Activated naive CD8-positive, alpha-beta T cell treated with anti-CD3 and anti-CD28 coated beads, Interleukin-2, amount 10 ng/mL, durations not matched to agents 7 days and 5 days (primary cell): ENCODE measurements at places on chromosomes 11 and 22. TPM values are rescaled to one million over a fixed set of nuclear protein-coding genes. Genes with fewer than 3 reads are reported as not detected.
A peak's percentile ranks its signal among the peaks of the same experiment; 100 is the strongest.

DNA sequence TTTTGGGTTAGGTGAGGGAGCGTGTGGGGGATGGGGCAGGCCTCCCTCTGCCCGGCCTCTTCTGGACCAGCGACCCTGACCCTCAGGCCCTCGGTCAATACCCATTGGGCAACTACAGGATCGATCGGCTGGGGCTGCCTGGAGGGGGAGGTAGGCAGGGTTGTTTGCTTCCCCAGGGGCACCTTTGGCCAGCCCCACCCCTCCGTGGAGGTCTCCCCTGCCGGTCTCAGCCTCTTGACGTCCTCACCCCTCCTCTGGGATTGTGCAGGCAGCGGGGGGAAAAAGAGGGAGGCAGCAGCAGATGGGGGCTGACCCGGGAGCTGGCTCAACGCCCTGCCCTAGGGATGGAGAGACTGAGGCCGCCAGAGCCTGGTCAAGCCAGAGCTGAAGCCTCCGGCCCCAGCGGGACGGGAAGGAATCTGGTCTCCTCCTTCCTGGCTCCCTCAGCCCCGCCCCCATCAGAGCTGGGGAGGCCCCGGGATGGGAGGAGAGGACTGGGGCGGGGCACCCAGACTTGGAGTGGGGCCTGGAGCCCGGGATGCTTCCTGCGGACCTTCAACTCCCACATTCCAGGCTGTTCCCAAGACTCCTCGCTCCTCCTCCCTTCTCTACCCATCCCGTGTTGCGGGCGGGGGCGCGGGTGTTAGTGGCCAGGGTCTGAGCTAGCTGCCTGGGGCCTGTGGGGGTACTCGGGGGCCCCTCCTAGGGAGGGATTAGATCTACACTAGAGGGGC is 14.4 kb upstream of the CDC42EP1 start:
- DNase-seq = no peak

DNA sequence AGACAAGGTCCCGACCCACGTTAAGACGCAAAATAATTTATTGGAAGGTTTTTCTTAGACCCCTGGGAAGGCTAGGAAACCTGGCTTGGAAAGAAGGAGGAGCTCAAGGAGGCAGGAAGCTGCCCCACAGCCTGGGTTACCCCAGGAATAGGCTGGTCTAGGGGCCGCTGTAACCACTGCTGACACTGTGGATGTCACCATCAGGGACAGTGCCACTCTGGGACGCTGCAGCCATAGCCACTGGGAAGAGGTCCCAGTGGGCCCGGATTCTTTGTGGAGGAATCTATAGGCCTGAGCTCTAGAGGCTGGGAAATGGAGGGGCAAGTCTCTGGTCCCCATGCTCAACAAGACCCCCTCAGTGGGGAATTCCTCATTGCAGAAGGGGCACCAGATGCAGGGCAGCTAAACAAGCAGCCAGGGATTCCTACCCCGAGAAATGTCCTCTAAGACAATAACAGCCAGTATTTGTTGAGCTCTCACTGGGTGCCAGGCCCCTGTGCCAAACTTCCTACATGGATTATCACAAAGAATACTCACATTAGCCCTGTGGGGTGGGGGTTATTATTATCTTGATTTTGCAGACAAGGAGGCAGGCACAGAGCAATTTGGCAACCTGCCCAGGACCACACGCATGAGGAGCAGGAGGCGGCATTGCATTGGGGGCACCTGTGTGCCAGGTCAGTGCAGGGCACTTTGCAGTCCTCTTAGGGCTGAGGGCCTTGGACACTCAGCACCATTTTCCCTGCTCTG is 19.5 kb upstream of the CHKA start:
- DNase-seq = peak; percentile 25

DNA sequence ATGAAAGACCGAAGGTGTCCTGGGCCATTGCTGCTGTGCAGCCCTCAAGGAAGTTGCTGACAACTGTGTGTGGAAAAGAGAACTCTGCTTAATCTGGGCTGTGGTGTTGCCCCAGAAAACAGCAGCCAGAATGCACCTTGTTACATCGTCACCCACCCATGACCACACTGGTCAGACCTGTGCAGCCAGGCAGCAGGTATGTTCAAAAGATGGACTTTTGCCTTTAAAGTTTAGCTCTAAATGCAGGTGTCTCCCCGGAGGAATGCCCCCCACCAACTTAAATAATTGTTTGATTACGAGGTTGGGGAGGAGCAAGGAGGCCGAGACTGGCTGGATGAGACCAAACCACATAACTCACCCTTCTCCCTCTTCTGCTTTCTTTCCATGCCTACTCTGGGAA is 15.3 kb upstream of the POLA2 start:
- no peak for DNase-seq

MS4A4A gene
- total RNA-seq = 0.45 TPM

GRCh38 chr11:40877981-40878380 is 581.5 kb downstream of the LRRC4C start:
- no peak for DNase-seq

GRCh38 chr11:10118865-10119264 is 175.2 kb downstream of the SBF2 start:
- DNase-seq = no peak

DNA sequence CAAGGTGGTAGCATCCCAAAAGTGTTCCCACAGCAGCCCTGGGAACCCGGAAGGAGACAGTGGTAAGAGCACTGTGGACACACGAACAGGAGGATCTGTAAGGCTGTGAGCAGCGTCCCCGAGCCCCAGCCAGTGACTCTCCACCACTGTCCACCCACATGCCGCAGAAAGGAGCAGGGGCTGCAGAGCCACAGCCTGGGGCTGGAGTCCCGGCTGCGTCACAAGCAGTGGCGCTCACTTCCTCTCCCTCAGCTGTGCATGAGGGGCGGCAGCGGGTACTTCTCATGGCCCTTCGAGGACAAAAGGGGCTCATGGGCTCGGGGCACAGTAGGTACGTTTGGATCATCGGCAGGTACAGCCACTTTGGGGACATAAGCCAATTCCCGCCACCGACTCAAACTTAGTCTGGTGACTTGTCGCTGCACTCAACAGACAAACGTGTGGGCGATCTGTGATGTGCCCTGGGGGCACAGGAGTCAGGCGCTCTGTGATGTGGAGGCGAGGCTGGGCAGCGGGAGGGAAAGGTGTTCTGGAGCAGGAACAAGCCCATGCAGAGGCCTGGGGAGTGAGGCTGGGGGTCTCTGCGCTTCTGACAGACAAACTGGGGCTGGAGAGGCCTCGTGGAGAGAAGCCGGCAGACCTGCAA is 68.5 kb downstream of the SCUBE1 start:
- no peak for DNase-seq

PHETA2 gene
- total RNA-seq = 3.3 TPM

KCNK7 gene
- 0.96 TPM for total RNA-seq

- no peak for DNase-seq
Observed at GRCh38 chr11:110298301-110298765, 1.9 kb upstream of the RDX start.

SYT7 gene
- not detected for total RNA-seq
